ENCODE measurements at places on chromosomes 7 and 10.

- H3K36me3 ChIP-seq, result no peaks in the 10 kb centered on the region
- H3K27ac ChIP-seq, result no peak overlapping the region
- no peak for DNase-seq
- H3K4me1 ChIP-seq, result no peaks in the 10 kb centered on the region
- no peak overlapping the region for H3K4me3 ChIP-seq
Measured at GRCh38 chr10:26386781-26387180, 51.4 kb upstream of the APBB1IP start.

DNA sequence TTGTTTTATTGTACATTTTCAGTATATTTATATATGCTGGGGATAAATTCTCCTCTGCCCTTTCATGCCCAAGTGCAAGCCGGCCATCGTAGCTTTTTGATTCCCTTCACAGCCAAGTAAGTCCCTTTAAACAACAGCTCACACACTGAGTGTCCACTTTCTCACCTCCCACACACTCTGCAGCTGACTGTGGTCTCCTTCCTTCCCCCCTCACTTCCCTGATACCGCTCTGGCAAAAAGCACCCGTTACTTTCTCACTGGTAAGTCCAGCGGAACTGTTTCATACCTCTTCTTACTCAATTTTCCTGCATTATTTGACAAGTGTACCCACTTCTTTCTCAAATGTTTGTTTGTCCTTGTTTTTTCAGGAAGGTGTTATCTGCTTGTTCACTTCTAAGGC lies 35.2 kb downstream of the MGAM start:
- H3K36me3 ChIP-seq, result no peaks in the 10 kb centered on the region
- DNase-seq, result no peak
- no peaks in the 10 kb centered on the region for H3K4me1 ChIP-seq
- peaks cover 2% of the 10 kb centered on the region for H3K27me3 ChIP-seq

- DNase-seq, result peak; percentile 63
- peak overlapping the region; percentile 49 for H3K27ac ChIP-seq
- no peak overlapping the region for H3K4me3 ChIP-seq
- H3K4me1 ChIP-seq, result peaks cover 3% of the 10 kb centered on the region
Measured at GRCh38 chr7:151744656-151745638, 132.0 kb downstream of the PRKAG2 start.

GRCh38 chr10:125235093-125236069 lies 75.0 kb upstream of the CTBP2 start:
- H3K27ac ChIP-seq, result no peak overlapping the region
- H3K27me3 ChIP-seq, result no peaks in the 10 kb centered on the region
- H3K4me1 ChIP-seq, result no peaks in the 10 kb centered on the region
- no peaks in the 10 kb centered on the region for H3K36me3 ChIP-seq
- DNase-seq, result no peak

- H3K4me1 ChIP-seq, result peaks cover 4% of the 10 kb centered on the region
- peaks cover 5% of the 10 kb centered on the region for H3K27me3 ChIP-seq
- no peak overlapping the region for H3K4me3 ChIP-seq
- no peaks in the 10 kb centered on the region for H3K36me3 ChIP-seq
- DNase-seq, result no peak
Measured at GRCh38 chr7:159012353-159013069, 132.2 kb downstream of the VIPR2 start.

DNA sequence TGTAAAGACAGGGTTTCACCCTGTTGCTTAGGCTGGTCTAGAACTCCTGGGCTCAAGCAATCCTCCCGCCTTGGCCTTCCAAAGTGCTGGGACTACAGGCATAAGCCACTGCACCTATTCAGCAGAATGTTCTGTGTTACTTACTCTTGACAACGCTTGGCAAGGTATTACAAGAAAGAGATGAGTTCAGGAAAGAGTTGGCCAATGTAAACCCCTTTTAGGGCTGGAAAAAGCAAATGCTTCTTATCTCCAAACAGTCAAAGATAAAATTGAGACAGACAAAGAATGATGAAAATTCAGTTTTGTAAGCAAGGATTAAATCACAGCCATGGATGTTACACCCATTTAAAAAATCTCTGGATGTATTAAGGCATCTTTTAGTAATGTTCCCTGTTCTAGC lies 114.0 kb upstream of the PODXL start:
- no peak for DNase-seq

GRCh38 chr7:101677797-101678479 lies 48.8 kb upstream of the MYL10 start:
- no peak for DNase-seq
- H3K36me3 ChIP-seq, result no peaks in the 10 kb centered on the region
- no peaks in the 10 kb centered on the region for H3K27me3 ChIP-seq
- H3K4me3 ChIP-seq, result no peak overlapping the region
- no peak overlapping the region for H3K27ac ChIP-seq

DNA sequence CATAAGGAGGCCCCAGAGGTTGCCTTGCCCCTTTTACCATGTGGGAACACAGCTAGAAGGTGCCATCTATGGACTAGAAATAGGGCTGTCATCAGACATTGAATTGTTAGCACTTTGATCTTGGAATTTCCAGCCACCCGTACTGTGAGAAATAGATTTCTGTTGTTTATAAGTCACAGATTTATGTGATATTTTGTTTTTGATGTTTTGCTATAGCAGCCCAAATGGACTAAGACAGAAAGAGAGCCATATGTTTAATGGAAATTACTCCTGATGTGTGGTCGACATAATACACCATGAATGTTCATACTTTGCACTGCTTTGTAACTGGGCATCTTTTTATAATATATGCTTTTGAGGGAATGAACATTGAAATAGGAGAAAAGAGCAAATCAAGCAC lies 302.2 kb downstream of the BBS9 start:
- H3K4me1 ChIP-seq, result no peaks in the 10 kb centered on the region
- H3K4me3 ChIP-seq, result no peak overlapping the region
- H3K27ac ChIP-seq, result no peak overlapping the region
- H3K27me3 ChIP-seq, result no peaks in the 10 kb centered on the region
- no peak for DNase-seq

DNA sequence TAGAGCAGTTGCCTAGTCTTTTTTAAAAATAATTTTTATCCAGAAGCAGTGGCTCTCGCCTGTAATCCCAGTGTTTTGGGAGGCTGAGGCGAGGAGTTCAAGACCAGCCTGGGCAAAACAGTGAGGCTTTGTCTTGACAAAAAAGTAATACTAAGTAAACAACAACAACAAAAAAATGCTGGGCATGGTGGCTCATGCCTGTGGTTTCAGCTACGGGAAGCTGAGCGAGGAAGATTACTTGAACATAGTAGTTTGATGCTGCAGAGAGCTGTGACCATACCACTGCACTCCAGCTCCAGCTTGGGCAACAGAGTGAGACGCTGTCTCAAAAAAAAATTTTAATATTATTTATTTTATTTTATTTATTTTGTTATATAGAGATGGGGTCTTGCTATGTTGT lies 31.3 kb upstream of the TPST1 start:
- no peak overlapping the region for H3K27ac ChIP-seq
- no peaks in the 10 kb centered on the region for H3K27me3 ChIP-seq
- no peaks in the 10 kb centered on the region for H3K4me1 ChIP-seq
- H3K36me3 ChIP-seq, result no peaks in the 10 kb centered on the region

DNA sequence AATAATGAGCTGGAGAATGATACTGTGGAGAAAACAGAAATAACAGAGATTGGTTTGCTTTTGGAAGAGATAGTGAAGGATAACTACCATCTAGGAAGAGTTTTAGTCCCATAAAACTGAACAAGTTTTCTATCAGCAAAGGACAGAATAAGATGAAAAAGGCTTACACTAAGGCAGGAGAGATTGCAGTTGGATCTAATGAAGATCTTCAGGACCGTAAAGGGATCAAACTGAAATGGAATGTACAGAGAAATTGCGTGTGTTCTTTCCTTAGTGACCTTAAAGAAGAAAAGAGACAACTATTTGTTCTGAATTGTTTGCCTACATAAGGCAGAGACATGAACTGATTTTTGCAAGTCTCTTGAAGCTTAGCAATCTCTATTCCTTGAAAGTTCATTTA lies 191.7 kb upstream of the MTPN start:
- H3K27me3 ChIP-seq, result no peaks in the 10 kb centered on the region
- H3K4me3 ChIP-seq, result no peak overlapping the region
- H3K27ac ChIP-seq, result no peak overlapping the region
- DNase-seq, result no peak
- no peaks in the 10 kb centered on the region for H3K4me1 ChIP-seq

DNA sequence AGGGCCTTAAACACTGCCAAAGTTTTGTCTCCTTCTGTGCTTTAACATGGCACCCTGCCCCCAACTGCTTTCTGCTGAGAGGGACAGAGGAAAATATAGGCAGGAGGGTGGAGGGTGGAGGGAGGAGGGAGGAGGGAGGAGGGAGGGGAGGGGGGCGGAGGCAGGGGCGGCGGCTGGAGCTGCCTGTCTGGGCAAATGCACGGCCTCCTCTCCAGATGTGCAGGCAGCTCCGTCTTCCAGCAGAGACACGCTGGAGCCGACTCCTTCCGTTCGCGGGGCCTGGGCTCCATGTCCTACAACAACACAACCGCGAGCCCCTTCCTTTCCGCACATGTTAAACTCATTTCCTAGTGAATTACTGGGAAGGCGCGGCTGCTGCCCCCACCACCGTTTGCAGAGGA lies 14.2 kb downstream of the EBF3 start:
- H3K27ac ChIP-seq, result no peak overlapping the region
- peaks cover 2% of the 10 kb centered on the region for H3K4me1 ChIP-seq
- DNase-seq, result no peak
- peaks cover 22% of the 10 kb centered on the region for H3K27me3 ChIP-seq
- H3K4me3 ChIP-seq, result no peak overlapping the region

GRCh38 chr7:111089822-111090426 lies 1.0 kb upstream of the LRRN3 start:
- no peak for DNase-seq
- H3K27ac ChIP-seq, result peak overlapping the region; percentile 8
- H3K4me3 ChIP-seq, result peak overlapping the region; percentile 100
- H3K4me1 ChIP-seq, result peaks cover 44% of the 10 kb centered on the region
- peaks cover 46% of the 10 kb centered on the region for H3K36me3 ChIP-seq

DNA sequence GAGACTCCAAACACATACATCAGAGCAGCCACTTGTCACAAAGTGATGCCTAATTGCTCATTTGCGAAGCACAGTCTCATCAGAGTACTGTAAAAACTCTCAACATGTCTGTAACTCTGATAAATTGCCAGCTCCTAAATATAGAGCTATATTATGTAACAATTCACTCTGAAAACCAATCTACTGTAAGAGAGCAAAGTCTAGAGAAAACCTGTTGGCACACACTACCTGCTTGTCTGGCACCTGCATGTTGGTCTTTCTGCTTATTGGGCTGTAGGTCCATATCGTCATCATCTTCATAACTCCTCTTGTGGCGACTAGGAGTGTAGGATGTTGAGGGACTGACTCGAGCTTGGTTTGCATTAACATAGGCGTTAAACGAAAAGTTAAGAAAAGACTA lies 19.8 kb downstream of the MCMBP start:
- DNase-seq, result no peak
- H3K36me3 ChIP-seq, result peaks cover 43% of the 10 kb centered on the region
- H3K27ac ChIP-seq, result no peak overlapping the region
- peaks cover 2% of the 10 kb centered on the region for H3K4me1 ChIP-seq

- no peaks in the 10 kb centered on the region for H3K27me3 ChIP-seq
- no peaks in the 10 kb centered on the region for H3K36me3 ChIP-seq
- H3K4me3 ChIP-seq, result peak overlapping the region; percentile 67
- H3K4me1 ChIP-seq, result peaks cover 16% of the 10 kb centered on the region
- peak overlapping the region; percentile 38 for H3K27ac ChIP-seq
Measured at GRCh38 chr7:26279405-26279804, 12.3 kb upstream of the SNX10 start.

GRCh38 chr10:84846658-84847316 lies 518.4 kb downstream of the CCSER2 start:
- no peaks in the 10 kb centered on the region for H3K4me1 ChIP-seq
- no peak overlapping the region for H3K4me3 ChIP-seq
- no peak overlapping the region for H3K27ac ChIP-seq
- no peak for DNase-seq
- H3K27me3 ChIP-seq, result no peaks in the 10 kb centered on the region
- H3K36me3 ChIP-seq, result no peaks in the 10 kb centered on the region

DNA sequence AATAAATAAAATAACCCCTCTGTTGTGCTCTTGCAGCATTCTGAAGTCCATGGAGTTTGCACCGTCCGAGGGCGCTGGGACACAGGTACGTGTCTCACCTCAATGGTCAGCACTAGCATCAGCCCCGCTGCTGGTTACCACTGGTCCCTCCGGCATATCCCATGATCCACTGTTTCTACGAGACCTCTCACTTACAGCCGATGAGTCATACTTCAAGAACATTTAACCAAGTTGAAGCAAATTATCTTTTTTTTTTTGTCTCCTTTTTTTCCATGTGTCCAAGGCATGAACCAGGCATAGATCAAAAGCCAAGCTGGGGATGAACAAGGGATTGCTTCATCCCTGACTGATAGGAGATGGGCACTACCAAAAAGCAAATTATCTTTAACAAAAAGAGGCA lies 92.9 kb upstream of the SH2B2 start:
- DNase-seq, result no peak
- no peak overlapping the region for H3K4me3 ChIP-seq
- no peaks in the 10 kb centered on the region for H3K36me3 ChIP-seq

DNA sequence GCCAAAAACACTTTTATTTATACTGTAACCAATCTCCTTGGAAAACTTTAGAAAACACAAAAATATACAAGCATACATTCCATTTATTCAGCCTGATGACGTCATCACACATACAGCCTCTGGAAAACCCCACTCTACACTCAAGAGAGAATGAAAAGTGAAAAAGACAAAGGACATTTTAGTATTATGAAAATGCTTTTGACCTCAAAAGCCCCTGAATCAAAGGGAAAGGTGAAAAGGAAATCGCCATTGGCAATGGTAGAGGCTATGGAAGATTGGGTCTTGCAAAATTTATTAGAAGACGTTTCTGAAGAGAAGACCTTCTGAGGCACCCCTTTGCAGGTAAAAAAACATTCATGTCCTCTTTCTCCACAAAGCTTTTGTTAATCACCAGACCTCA lies 82.9 kb upstream of the STRIP2 start:
- no peak overlapping the region for H3K4me3 ChIP-seq
- no peak overlapping the region for H3K27ac ChIP-seq
- DNase-seq, result no peak

GRCh38 chr10:52729271-52730104 lies 43.1 kb downstream of the MBL2 start:
- no peaks in the 10 kb centered on the region for H3K4me1 ChIP-seq
- H3K27ac ChIP-seq, result no peak overlapping the region
- H3K36me3 ChIP-seq, result no peaks in the 10 kb centered on the region
- no peaks in the 10 kb centered on the region for H3K27me3 ChIP-seq
- no peak for DNase-seq

- no peaks in the 10 kb centered on the region for H3K27me3 ChIP-seq
- no peaks in the 10 kb centered on the region for H3K36me3 ChIP-seq
- H3K27ac ChIP-seq, result no peak overlapping the region
- no peaks in the 10 kb centered on the region for H3K4me1 ChIP-seq
Measured at GRCh38 chr7:34038816-34039470, 133.6 kb downstream of the BMPER start.

GRCh38 chr7:20164425-20165145 lies 52.6 kb downstream of the MACC1 start:
- no peak for DNase-seq
- H3K4me1 ChIP-seq, result no peaks in the 10 kb centered on the region
- H3K36me3 ChIP-seq, result no peaks in the 10 kb centered on the region
- H3K27me3 ChIP-seq, result no peaks in the 10 kb centered on the region
- H3K27ac ChIP-seq, result no peak overlapping the region

Data from T-helper 2 cell treated with Interferon-gamma antibody and Interleukin-4, amounts not matched to agents 5 μg/mL and 100 μg/mL, for 36 hours (primary cell).